ENCODE measurements at places on chromosomes 3 and 15.

GRCh38 chr15:72800833-72801481 lies 17.4 kb upstream of the ADPGK start:
- no peak for DNase-seq

- no peak for DNase-seq
Observed at GRCh38 chr15:53128652-53129051, 338.5 kb upstream of the ONECUT1 start.

- DNase-seq: no peak
Observed at GRCh38 chr3:128317698-128318231, 148.9 kb downstream of the DNAJB8 start.

- no peak for DNase-seq
Observed at GRCh38 chr15:35481064-35481463, 64.9 kb downstream of the DPH6 start.

DNA sequence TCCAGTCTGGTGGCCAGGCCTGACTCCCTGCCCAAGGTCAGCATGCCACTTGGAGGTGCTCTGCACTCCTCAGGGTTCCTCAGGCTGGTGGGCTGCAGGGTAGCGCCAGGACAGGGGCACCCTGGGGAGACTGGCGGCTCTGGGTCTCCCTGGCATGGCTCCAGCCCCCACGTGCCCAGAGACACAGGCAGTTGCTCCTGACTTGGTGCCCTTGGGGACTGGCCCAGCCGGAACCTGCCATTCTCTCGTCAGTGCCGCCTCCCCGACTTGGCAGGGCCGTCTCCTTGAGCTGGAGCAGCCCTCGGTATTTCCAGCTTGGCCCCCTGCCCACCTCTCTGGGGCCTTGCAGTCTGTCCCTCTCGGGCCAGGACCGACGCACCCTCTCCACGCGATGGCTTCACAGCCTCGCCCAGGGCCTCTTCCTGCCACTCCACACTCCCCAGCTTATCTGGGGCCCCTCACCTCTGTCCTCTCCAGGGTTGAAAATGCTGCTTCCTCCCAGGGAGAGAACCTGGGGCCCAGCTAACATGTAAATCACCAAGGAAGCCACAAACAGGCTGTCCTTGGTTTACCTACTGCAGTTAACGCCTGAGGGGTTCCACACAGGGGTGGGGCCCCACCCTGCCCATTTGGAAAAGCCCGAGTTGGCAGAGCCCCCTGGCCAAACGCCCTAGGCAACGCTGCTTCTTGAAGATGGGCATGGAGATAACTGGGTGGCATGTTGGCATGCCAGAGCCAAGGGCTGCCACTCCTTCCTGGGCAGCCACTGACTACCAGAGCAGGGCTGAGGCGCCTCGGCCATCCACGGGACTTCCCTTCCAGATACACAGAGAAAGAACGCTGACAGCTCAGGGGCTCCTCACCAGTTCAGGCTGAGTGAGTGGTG lies 61.4 kb downstream of the SMAD6 start:
- no peak for DNase-seq

- no peak for DNase-seq
Observed at GRCh38 chr3:74590620-74591262, 23.7 kb downstream of the CNTN3 start.

DNA sequence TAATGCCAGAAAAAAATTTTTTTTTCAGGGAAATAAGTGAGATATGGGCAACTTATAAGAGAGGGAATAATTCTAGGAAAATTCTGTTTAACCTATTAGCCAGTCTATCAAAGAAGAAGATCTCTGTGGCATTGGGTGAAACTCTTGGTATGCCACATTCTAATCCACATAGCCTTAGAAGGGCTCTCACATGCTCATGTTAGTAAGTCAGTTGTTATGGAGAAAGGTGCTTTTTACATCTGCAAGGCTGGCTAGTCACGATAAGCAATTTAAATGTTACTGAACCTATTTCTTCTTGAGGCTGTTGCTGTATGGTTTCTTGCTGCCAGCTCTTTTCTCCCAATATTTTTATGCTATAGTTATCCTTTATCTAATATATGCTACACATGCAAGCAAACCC lies 89.9 kb upstream of the MAGI1 start:
- DNase-seq: no peak

DNA sequence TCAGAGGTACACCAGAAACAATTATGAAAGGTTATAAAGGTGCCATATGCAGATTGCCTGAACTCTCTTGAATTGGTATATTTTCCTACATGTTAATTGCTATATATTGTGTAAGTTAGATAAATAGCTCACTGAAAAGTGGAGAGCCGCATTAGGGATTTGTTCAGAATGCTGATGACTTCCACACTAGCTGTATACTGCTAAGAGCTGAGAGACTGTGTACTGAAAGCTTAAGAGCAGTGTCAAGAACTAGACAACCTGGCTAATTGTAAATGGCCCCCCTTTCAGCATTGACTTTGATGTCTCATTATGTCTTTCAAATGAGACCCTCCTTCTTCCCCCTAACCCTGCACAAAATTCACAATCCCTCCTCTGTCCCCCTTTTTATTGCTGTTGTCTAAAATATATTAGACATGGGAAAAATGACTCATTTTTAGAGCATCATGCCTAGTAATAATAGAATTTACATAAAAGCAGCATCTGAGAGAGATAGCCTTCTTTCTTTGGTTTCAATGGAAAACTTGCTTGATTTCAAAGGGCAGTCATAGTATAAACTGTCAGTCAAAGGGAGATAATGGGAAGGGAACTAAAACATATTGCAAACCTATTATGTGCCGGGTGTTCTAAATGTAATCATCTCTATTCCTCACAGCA lies 34.7 kb upstream of the GREM1 start:
- no peak for DNase-seq

DNA sequence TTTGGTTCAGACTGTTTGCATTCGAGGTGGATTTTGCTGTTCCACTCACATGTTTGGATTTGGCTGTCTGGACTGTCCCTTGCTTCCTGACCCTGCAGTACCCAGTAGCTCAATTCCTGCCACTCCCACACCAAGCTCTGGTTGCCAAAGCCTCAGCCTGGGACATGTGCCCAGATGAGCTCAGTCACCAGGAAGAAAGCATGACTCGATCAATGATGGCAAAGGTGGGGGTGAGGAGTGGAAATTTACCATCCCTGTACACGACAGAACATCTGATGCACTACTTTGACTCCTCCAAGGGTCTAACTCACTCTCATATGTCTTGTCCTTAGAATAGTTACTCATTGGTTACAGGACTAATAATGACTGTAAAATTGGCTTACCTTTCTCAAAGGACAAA lies 45.2 kb downstream of the ZNF385D start:
- peak; percentile 20 for DNase-seq

- no peak for DNase-seq
Observed at GRCh38 chr3:55476515-55476914, 10.6 kb downstream of the WNT5A start.

DNA sequence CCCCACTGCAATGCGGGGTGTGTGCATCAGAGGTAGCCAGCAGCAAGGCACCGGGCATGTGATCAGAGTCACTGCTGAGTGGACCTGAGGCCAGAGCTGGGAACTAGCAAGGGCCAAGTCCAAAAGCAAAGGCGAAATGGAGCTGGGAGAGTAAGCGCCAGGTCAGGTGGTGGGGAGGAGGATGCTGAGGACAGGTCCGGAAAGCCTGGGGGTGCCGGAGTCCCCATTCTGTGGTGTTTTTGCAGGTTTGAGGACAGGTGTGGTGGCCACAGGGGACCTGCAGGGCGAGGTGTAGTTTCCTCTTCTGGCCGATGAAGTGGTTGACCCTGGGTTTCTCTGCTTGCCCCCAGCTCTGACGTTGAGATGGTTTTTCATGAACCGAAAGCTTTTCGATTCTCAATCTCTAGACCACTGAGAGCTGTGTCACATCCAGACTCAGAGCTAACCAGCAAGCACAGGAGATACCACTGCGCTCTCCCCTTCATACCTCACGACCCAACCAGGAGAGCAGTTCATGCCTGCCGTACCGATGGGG lies 35.0 kb upstream of the HES1 start:
- no peak for DNase-seq

GRCh38 chr15:89912674-89913396 lies at the start of gene ARPIN:
Gene ARPIN (minus strand): TSS chr15:89912952. CDS start chr15:89912835, 117 bp downstream.
- DNase-seq: no peak

DNA sequence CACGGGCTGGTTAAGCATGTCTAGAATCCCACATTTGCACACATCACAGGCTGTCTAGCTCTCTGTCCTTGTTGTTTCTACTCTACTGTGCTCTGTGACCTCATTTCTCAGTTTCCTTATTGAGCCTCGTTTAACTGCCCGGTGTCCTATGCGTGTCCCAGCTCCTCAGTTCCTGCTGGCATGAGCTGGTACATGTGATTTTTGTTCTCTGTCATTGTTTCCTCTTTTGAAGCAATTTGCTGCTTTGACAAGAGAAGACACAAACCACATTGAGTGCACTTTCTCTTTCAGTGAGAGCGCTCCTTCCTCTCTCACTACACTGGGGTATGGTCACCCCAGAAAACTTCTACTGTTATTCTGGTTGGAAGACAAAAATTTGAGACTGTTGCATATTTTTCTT lies 563.5 kb downstream of the PDCD6IP start:
- DNase-seq: peak; percentile 75

DNA sequence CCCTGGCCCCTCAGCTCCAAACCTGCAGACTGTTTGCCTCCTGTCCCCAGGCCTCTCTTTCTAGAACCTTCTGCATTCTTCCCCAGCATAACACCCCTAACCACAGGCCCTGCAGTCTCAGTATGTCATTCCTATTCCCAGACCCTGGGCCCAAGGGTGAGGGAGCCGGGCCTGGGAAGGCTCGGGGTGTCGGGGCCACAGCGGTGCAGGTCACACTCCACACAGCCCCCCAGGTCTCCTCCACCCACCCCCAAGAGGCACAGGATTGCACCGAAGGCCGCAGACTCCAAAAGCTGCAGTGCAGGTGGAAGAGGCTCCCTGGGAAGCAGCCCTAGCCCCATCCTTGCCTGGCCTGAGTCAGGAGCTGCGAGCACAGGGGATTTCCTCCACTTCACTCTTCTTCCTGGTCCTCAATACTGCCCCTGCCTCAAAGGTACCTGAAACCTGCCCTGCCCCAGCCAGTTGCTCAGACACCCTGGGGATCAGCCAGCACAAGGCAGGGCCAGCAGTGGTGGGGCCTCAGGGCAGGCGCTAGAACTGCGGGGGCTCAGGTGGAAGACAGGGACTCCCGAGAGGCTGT lies 31.1 kb downstream of the TNK2 start:
- DNase-seq: no peak

DNA sequence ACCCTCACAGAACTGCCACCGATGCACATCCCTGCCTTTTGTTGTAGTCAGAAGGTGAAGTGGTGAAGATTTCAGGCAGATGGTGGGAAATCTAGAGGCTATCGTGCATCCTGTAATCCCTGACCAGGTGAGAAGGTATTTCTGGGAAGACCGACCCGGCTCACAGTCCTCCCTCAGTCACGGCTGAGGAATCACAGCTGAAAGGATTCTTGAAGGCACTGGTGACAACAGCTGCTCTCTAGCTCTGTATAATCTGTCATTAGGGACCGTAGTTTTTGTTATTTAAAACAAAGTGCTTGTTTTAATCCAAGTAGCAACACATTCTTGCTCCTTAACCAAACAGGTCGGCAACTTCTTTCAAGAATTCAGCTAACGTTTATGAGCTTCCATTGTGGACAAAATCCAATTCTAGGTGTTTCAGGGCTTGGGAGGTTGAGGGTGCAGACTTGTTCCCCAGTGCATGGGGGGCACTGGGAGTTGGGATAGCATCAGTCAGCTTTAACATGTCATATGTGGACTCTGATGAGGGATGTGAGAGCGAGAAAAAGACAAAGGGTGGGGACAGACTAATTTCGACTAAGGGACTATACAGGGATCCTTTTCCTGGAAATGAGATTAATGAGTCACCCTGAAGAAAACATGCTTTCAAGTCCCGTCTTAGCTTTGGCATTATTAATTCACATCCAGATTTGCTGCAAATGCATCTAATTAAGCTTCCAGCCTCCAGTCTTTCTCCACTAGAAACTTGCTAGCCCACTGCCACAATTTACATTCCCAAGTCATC lies 141.0 kb upstream of the RASGRP1 start:
- no peak for DNase-seq

- no peak for DNase-seq
Observed at GRCh38 chr15:74007820-74008371, 13.4 kb downstream of the PML start.

Measured in pons (tissue), 1 donor.